PC-9 (cell line): ENCODE measurements at places on chromosomes 13 and 19.
A peak's percentile ranks its signal among the peaks of the same experiment; 100 is the strongest.

GRCh38 chr13:27264181-27264580 is 6.4 kb upstream of the RASL11A start:
- no peak for DNase-seq

- DNase-seq = peak; percentile 68
Measured at GRCh38 chr19:50368649-50369570, 3.5 kb upstream of the NAPSA start.

DNA sequence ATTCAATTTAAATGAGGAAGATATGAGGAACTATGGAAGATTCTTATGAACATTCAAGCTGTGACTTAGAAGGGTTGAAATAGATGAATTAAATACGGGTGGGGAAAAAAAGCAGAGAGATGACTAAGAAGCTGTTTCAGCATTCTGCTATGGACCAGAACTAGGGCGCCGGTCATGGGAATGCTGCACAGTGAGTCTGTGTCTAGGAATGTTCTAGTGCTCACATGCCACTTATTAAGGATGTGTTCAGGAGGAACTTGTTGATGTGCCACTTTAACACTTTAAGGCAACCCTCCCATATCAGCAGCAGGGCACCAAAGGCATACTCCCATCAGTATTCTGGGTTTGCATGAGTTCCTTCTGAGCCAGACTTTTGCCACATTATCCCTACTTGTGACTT is 152.1 kb downstream of the POSTN start:
- DNase-seq = peak; percentile 1

DNA sequence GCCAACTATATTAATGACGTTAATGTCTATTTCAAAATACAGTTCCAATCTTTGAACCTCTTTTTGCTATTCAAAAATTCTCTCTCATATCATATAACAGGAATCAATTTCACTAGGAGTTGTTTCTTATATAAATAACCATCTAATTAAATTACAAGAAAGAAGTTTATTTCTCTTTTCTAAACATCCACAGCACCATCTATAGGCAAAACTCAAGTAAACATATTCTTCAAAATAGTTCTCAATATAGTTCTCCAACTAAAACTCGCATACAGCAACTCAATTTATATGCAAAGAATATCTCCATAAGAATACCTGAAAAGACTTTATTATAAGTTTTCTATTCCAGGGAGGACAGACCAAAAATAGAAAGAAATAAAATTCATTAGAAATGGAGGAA is 65.6 kb downstream of the RBM26 start:
- DNase-seq = no peak

DNA sequence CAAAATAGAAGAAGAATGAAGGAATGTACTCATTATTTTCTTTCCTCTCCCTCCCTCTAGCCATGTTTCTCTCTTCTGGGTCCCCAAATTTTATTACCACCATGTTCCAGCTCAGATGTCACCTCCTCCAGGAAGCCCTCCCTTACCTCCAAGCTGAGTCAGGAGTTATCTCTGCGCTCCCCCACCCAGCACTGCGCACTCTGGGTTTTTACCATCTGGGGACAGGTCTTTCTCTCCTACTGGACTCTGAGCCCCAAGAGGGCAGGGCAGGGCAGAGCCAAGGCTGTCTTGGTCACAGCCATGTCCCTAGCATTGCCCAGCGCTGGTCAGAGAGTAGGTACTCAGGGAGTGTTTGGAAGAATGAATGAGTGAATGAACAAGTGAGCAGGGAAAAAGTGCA is 2.9 kb downstream of the GNG8 start:
- DNase-seq = no peak

- no peak for DNase-seq
Measured at GRCh38 chr13:79997244-79997643, 343.7 kb downstream of the SPRY2 start.

- no peak for DNase-seq
Measured at GRCh38 chr13:41765813-41766212, 195.1 kb downstream of the VWA8 start.

DNA sequence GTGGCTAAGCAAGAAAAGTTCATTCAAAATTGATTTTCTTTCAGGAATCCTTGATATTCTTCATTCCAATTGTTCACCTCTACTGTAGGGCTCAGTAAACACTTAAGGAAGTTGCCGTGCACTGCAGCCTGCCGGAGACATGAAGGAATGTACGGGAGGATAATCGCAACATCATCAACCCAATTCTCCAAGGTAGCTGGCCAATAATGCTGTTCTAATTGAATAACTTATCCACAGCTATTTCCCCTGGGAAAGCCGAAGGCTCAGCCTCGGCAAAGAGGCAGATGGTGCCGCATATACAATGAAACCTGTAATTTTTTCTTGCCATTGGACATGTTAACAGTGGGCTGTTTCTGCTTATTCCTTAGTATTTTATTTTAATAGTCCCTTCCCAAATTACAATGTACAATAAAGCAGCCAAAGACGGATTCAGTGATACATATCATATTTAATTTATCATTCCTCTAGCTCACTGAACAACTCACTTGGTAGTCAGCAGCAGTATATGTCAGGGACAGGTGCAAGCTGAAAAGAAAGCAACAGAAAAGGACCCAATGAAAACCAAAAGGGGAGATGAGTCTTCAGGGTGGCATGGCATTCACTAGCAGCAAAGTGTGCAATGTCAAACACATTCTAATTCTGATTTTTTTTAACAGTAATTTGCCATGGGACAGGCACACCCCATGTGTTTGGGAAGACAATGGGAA is 420.5 kb upstream of the KLF12 start:
- DNase-seq = no peak

DNA sequence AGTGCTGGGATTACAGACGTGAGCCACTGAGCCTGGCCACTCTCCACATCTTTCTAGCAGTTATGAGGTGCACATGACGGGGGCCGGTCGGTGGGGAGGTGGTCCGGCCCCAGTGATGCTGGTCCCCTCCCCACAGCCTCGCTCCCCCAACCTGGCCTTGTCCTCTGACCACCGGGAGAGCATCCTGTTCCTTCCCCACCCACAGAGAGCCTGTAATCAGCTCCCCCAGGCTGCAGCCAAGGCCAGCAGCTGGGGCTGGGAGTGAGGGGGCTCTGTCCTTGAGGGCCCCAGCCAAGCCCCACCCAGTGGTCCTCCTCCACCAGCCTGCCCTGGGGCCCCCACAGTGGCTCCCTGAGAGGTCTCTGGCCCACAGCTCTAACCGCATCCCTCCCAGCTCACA is 3.0 kb upstream of the INSL3 start:
- DNase-seq = no peak

DNA sequence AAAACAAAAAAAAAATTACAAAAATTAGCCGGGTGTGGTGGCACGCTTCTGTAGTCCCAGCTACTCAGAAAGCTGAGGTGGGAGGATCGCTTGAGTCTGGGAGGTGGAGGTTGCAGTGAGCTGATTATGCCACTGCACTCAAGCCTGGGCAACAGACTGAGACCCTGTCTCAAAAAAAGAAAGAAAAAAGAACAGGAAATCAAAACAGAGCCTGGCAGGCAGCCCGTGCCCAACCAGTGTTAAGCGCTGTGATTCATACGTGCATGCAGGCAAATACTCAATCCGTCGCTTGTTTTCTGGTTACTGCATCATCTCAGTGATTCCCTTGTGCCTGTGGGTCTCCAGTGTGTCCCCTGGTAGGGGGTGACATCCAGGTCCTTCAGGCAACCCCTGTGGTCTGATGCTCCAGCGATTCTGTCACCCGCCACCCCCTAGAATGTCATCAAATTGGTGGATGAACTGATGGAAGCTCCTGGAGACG is 18.1 kb downstream of the DDX39A start:
- DNase-seq = no peak

DNA sequence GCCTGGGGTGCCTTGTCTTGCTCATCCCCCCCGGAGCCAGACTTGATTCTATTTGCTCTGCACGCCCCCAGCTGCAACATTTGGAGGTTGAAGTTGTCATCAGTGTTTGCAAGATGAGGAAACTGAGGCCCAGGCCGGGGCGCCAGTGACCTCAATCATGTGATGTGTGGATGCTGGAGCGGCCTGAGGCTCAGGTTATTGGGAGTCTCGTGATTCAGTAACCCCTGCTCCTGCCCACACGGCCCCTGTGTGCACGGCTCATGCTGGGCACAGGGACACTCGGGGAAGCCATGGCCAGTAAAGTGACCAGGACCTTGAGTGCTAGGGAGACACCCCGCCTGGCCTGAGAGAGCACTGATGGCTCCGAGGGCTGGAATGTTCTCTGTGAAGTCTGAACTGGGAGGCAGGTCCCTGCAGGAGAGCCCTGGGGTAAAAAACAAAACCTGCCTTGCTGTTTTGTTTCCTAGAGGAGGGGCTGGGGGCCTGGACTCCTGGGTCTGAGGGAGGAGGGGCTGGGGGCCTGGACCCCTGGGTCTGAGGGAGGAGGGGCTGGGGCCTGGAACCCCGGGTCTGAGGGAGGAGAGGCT is 1.9 kb downstream of the FGF21 start:
- DNase-seq = no peak

GRCh38 chr13:44989941-44990340 is 603 bp downstream of the GPALPP1 start:
- peak; percentile 6 for DNase-seq

DNA sequence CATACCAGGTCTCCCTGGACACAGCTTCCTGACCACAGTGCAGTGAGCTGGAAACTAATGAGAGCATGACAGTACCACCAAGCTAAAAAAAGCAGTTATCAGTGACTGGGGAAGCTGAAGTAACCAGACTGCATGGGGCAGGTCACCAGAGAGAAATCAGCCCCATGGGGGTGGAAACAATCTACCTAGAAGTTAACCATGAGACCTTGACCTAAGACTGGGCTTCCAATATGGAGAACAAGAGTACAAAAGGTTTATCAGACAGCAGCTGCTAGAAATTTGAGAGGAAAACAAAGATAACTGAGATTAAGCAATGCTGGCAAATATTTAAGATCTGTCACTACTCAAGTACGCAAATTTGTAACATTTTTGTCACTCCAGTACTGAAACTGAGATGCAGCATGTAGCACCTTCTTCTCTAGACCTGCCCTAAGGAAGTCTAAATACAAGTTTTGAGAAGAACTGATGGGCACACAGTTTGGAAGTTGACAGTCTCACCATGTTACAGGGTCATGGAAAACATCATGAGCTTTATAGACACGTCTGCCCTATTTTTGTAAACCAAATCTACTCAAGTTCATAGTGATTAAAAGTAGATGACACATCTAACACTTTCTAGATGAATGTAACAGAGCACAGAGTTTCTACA is 2641.8 kb upstream of the PCDH20 start:
- DNase-seq = no peak

GRCh38 chr19:46351241-46352041 is 4.6 kb downstream of the PPP5C start:
- DNase-seq = no peak

- DNase-seq = no peak
Measured at GRCh38 chr13:88369866-88370265, 698.7 kb downstream of the SLITRK5 start.

DNA sequence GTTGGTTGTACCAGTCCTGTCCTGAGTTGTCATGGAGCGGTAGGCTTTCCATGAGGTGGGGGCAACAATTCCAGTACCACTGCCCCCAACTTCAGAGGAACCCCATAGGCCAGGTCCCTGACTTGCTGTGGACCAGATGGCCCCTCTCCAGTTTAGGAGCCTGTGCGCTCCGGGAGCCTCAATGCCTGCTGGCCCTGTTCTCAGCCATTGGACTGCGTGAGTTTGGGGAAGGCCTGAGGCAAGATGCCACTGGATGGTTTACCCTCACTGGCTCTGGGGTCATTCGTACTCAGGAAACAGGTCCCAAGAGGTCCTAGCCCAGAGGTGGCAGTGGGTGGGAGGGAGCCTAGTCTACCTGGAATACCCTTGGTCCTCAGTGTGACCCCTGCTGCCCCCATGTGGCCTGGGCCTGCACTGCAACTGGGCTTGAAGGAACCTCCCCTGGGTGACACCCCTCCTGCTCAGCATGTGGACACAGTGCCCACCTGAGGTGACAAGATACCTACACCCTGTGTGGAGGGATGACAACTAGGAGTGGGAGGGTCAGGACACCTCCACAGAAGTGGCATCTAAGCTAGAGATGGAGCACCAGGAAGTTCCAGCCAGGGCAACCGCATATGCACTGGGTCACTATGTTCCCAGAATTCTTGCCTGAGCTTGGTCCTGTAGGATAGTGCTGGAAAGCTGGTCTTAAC is 6.0 kb upstream of the PRR19 start:
- DNase-seq = peak; percentile 58

DNA sequence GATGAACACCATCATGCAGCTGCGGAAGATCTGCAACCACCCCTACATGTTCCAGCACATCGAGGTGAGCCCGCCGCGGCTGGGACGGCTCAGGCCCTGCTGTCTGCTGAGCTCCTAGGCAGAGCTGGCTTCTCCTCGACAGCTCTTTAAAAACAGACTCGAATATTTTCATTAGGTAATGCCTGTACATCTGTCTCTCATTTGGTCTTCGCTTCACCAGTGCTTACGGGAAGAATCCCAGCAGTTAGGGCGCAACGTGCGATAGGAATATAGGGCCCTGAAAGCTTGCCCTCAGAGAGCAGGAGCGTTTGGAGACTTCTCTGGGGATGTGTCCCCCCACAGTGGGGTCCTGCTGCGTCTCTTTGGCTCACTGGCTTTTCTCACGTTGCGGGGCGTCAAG is 63.8 kb upstream of the LDLR start:
- DNase-seq = no peak

DNA sequence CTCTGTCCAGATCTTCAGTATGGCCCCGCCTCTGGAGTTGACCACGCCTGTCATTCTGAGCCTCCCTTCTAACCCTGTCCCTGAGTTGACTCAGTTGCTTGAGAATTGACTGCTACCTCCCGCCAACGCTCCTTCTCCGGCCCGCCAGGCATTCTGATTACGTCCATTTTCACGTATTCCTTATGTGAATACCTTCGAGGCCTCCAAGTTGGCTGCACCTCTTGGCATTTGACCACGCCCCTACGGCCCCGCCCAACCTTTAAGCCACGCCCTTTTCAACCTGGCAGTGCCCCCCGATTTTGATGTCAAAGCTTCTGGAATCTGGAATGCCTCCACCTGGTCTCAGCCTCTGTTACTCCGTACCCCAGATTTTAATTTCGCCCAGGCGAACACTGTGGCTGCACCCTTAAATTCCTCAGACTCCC is 1.7 kb upstream of the EML2 start:
- DNase-seq = no peak

- DNase-seq = no peak
Measured at GRCh38 chr13:77479326-77479725, 56.2 kb upstream of the SCEL start.

GRCh38 chr13:93496985-93497673 is 270.5 kb downstream of the GPC6 start:
- no peak for DNase-seq
